ENCODE measurements at places on chromosomes 4 and X.

DNA sequence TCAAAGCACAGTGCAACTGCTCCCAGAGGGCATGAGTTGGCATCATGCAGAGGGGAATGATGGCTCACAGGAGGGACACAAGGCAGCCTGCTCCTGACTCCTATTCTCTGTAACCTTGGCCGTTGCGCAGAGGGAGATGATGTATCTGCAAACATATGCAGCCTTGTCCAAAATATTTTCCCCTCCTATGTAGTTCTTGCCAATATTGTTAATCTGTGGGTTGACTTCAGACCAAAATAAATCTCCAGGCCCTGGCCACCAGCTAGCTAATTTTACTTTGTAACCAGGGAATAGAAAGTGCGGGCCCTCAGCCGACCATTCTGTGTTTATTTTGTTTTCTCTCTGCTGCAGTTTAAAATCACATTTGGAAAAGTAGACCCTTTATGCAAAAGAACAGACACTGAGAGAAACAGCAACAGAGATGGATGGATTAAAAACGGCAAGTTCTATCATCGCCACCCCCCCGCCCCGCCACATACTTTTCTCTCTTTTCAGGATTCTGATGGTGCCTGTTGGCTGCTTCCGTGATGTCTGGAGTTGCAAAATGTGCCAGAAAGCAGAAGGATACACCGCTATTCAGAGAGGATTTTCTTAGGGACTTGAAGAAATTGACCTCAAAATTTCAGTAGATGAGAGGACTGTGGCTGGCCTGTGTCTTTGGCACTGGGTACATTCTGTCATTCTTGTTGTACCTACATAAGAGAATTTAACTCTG is 185.3 kb upstream of the BCOR start:
- DNase-seq = no peak

DNA sequence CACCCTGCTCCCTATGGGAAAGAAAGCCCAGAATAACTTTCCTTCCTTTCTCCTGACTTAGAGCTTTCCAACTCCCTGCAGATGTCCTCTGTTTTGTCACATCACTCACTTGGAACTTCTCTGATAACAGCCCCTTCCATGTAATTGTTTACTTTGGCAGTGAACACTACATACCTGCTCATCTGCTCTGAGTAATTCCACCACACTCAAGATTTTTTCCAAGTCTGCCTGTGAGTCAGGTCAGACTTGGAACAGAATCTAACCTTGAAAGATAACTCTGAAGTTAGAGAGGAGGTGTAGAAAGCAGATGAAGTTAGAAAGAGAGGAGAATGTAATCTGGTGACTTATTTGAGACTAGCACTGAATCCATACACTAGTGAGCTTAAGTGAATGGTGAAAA is 7.4 kb downstream of the MAGEB10 start:
- no peak for DNase-seq

DNA sequence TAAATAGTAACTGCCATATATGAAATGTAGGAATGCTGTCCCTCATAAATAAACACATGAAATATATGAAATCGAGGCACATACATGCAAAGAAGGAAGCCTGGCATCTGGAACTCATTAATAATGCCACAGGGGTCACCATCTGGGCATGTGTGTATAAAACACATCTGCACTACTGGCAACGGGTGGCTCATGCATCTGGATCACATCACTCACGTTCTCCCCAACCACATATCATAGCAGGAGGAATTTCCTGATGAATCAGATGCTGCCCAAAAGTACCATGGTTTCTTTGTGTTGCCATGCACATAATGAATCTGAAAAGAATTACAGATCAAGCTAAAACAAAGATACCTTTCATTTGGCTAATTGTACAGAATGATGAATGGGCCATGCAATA is 28.6 kb downstream of the RNF175 start:
- DNase-seq = no peak

GRCh38 chr4:89767924-89768323 is 69.0 kb downstream of the SNCA start:
- no peak for DNase-seq

DNA sequence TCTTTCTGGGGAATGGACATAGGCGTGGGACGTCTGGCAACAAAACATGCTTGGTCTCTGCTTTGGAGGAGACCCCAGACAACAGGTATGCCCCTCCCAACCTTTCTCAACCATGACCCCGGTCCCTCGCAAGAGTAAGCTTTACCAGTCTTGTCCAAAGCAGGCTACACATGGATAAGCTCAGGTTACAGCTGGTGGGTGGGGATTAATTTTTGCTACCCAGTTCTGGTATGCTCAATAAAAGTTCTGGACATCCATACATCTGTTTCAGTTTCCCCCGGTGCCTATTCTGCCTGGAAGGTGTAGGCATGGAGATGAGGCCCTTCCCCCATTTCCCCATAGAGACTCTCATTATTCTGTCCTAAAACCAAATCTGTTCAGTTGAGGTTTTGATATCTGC is 54.5 kb upstream of the NOCT start:
- no peak for DNase-seq

DNA sequence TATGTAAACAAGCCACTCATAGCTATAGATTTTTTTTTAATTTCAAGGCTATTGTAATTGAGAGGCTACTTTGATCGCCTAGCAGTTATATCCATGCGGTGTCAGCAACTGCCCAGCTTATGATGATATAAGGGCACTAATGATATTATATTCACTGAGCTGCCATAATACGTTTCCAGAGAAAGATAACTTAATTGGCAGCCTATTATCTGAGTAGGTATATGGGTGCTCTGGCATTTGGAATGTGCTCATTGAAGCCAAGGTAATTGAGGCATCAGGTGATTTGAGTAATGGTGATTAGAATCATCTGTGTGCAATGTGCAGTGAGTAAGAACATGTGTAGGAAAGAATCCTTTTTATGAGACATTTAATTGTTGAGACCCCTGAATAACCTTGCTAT is 490.0 kb downstream of the CENPC start:
- DNase-seq = no peak

DNA sequence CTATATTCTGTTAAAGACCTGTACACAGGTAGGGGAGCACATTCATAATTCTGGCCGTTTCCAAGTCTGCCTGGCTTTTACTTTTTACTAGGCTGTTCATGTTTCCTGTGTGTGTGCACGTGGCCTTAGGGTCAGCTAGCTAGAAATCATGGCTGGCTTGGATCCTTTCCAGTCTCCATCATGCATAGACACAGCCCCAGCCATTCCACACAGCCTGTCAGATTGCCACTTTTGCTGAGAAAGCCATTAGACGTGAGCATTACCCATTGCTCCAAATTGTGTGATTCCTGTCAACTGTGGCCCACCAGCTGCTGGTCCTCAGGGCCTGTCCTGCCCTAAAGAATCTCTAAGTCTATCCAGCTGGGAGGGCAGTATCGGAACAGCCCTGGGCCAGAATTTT is 11.4 kb upstream of the SORCS2 start:
- DNase-seq = no peak

GRCh38 chrX:15158350-15158735 is 111.5 kb downstream of the ASB9 start:
- no peak for DNase-seq

GRCh38 chrX:50125480-50125879 is 75.3 kb downstream of the AKAP4 start:
- DNase-seq = no peak

DNA sequence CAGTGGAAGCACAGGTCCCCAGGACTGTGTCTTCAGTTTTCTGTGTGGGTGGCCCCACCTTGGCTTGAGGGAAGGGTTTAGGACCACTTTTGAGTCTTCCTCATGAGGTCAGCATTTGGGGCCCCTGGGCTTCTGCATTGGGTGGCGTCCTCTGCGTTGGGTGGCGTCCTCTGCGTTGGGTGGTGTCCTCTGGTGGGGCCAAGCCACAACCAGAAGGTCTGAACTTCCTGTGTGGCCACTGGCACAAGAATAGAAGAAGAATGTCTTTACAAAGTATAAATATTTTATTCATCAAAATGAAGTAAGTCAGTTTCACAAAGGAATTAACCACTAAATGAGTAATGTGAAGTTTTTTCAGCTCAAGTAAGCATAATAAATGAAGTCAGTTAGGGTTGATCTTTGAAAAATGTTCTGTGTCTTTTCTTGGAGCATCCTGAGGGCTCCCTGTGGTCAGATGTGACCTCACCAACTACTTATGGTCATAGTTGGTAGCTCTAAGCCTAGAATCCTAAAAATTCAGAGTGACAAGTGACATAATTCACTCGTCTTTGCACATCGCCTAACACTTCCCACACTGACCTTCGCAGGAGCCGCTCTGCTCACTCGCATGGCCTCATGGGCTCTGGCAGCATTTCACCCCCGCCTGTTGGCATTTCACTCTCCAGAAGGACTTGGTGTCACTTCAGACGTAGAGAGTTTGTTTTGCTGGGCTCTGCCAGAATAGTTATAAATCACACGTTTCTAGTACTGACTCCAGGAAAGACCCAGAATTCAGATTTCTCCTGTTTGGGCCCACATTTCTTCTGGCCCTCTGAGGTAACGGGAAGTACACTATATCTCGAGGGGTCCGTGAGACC is 39.0 kb upstream of the HGFAC start:
- no peak for DNase-seq

DNA sequence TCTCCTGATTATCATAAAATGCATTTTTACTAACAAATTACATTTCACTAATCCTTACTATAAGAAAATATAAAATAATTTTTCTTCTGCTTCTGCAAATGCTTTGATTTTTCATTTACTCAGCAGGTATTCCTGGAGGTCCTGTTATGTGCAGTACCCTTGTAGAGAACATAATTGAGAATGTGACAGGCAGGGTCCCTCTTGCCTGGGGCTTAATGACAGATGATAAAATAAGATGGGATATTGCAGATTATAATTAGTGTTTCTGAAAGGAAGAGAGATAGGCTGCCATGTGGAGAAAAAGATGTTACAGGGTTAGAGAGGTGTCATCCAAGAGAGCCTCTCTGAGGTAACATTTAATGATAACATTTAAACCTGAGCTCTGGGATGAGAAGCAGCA is 128.9 kb downstream of the MAD2L1 start:
- no peak for DNase-seq

DNA sequence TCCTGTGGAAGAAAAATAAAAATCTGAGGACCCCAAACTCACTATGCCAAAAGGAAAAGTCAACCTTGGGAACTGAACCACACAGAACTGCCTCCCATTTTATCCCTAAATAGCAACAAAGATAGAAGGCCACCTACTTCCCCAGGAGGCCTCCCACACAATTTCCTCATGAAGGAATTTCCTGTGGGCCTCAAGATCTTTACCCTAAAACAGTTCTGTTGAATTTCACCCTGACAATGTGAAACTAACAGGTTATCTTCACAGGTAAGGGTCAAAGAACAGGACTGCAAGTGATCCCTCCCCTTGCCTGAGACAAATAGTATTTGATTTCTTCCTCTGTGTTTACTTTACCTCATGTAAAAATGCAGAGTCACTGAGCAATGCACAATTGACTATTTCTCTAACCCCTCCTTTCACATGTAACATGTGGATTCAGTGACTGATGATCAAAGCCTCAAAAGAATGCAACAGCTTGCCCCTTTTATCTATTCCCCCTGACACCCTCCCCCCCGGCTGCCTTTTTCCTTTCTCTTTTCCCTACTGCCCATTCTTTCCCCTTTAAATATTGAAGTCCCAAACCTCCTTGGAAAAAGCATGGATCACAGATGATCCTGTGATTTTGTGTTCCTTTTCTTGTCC is 33.3 kb downstream of the MEPE start:
- DNase-seq = no peak
